ENCODE measurements at places on chromosomes 4 and X.

- DNase-seq, result no peak
These were observed 315.3 kb downstream of the DMD start for GRCh38 chrX:32896088-32896487.

GRCh38 chrX:39883666-39884065 is 214.1 kb downstream of the BCOR start:
- no peak for DNase-seq

GRCh38 chr4:16663732-16664131 is 234.7 kb downstream of the LDB2 start:
- peak; percentile 57 for DNase-seq

- DNase-seq, result no peak
These were observed 63.5 kb upstream of the MAOA start for GRCh38 chrX:43592597-43592996.

DNA sequence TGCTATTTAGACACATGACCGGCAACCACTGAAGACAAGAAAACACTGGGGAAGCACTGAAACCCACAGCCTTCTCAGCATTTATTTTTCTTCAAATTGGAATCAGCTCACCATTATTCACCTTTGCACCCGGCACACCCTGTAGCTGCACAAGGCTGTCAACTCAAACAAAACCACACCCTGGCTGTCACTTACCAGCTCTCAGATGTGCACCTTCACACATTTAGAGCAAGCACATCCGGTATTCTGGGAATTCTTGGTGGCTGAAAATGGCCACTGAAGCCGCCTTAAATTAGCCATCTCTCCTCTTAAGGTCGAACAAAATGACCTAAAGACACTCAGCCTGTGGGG is 5.9 kb downstream of the ZFYVE28 start:
- DNase-seq, result no peak

- no peak for DNase-seq
These were observed 52.6 kb downstream of the SGMS2 start for GRCh38 chr4:107877361-107877760.

DNA sequence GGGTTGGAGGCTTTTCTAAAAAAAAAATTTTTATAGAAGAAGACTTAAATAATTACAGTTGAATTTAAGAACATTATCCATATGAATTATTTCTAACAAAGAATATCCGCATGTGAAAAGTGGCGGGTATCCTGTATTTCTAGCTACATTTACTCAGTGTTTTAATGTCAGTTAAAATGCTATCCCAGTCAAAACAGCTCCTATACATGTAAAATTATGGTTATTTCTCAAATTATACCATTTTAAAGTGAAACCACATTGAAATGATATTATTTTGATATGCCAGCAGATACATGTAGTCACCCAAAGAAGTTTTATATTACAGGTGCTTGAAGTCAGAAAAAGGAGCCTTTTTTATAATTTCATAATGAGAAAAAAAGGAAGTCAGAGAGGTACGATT is 168.5 kb upstream of the ATOH1 start:
- no peak for DNase-seq

DNA sequence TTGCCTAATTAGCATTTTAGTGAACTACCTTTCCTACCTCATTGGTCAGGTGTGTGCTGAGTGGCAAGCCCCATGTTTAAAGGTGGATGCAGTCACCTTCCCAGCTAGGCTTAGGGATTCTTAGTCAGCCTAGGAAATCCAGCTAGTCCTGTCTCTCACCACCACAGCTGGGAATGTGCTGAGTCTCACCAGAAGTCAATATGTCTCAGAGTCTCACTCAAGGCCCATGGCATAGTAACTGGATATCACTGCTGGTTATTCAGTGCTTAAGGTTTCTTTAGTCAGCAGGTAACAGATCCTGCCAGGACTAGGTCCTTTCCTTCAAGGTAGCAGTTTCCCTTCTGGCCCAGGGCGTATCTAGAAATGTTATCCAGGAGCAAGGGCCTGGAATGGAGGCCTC is 136.5 kb downstream of the COX18 start:
- DNase-seq, result no peak

- peak; percentile 14 for DNase-seq
These were observed 49.6 kb downstream of the LHFPL1 start for GRCh38 chrX:112630187-112630586.

GRCh38 chr4:53483250-53483649 is 105.8 kb downstream of the FIP1L1 start:
- DNase-seq, result no peak

- no peak for DNase-seq
These were observed 3.7 kb upstream of the GPR82 start for GRCh38 chrX:41720125-41720779.

Data from GM03348 (cell line).